ENCODE measurements at places on chromosomes 5 and 9. TPM values are rescaled to one million over a fixed set of nuclear protein-coding genes. Genes with fewer than 3 reads are reported as not detected.

DNA sequence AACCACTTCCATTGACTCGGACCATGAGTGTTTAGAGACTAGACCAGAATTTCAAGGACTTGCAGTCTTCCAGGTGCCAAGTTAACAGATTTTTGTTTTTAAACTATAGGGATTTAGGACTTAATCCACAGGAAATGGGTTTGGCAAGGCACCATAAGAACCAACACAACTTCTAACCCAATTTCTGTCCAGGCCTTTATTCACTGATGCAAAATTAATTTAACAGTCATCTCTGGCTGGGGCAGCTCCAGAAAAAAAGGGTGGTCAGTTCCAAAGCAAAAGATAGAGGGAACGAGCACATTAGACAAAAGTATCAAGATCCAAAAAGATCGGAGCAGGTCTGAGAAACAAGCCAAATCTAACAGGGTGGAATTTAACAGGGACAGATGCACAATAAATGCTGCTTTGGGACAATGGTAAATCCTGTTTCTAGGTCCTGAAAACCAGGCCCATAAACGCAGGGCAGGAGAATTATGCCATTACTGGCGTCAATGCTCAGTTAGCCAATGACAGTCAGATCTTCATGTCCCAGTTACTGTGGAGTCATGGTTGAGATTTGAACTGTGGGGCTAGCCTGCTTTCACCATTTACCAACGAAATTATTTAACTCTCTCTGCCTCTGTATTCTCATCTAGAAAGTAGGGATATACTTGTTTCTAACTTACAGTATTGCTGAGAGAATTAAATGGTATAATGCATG lies 590.8 kb upstream of the BRINP1 start:
- DNase-seq: no peak

GRCh38 chr9:75950998-75951397 lies 60.5 kb downstream of the PCSK5 start:
- DNase-seq: no peak

GRCh38 chr9:75054368-75055001 lies 26.4 kb upstream of the CARNMT1 start:
- no peak for DNase-seq

- DNase-seq: no peak
Observed at GRCh38 chr9:27438522-27438921, 85.6 kb upstream of the IFNK start.

GRCh38 chr5:15914638-15915037 lies 265.0 kb downstream of the MARCHF11 start:
- DNase-seq: no peak

DNA sequence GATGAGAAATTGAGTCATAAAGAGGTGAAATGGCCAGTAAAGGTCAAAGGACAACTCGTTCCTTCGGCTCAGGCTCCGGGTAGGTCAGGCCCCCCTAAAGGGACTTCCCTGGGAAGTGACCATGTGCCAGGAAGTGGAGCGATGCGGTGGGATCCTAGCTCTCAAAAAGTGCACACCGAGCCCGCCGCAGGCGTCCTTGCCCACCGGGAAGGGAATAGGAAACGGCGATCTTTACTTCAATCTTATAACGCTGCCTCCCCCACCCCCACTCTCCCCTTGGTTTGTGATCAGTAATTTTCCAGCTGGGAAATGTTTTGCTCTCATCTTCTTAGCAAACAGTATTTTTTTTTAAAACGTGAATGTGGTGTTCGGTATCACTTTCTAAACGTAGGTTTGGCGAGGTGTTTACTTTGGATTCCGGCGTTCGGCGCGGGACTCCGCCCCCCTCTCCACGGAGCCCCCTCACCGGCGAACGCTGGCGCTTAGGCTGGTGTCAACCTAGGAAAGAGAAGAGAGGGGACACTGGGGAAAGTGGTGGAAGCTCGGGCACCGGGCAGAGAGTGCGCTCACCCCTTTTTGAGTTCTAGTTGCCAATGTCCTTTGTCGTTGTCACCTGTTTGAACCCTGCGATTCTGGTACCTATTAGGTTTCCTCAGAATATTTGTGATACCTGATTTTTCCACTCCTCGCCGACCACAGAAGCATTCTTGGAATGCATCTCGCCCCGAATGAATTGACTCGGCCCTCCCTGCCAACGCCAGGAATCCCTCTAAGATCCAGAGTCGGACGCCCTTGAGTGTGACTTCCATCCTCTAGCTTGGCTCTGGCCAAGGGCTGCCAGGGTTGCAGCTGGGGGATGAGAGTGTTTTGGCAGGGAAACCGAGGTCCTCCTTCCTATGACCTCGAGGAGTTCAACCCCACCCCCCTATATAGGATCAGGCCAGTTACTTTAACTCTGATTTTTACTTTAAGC lies 1.8 kb upstream of the KLF4 start:
- DNase-seq: peak; percentile 65

- DNase-seq: no peak
Observed at GRCh38 chr5:61307611-61308010, 24.4 kb upstream of the ZSWIM6 start.

DNA sequence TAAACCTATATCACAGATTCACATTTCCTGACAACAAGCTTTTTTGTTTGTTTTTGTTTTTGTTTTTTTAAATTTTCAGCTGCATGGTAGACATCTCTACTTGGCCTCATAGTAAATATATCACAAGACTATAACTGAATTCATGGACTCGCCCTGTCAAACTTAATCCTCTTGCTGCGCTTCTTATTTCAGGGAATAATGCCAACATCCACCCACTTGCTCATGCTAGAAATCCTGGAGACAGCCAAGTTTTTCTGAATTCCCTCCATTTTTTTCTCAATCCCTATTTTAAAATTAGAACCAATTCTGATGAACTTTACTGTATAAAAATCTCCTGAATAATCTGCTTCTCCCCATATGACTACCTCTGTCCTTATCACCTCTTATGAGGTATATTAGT lies 283.6 kb upstream of the RPS23 start:
- DNase-seq: no peak

HTR4 gene
- total RNA-seq: 4.7 TPM

- DNase-seq: no peak
Observed at GRCh38 chr5:58087123-58087522, 372.8 kb downstream of the PLK2 start.

GRCh38 chr9:34399729-34400128 lies 23.0 kb upstream of the MYORG start:
- no peak for DNase-seq

GRCh38 chr5:17620627-17621026 lies 10.4 kb downstream of the TAF11L12 start:
- DNase-seq: no peak

DNA sequence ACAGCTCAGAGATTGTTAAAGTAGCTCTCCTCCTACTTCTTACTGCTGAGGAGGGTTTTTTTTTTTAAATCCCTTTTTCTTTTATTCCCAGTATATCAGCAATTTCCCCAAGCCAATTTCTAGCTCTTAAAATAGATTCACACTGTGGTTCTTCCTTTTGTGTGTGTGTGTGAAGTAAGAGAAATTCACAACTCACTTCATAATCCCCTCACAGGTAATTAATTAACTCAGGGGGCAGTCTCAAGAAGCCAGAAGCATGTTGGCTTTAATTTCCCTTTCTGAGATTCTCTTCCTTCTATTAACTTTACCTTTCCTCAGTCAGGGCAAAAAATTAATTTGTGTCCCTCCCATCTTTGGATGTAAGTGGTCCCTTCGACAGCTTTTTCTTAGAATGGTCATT lies 71.0 kb upstream of the HMHB1 start:
- no peak for DNase-seq

GPR21 gene
- 0.21 TPM for total RNA-seq

- no peak for DNase-seq
Observed at GRCh38 chr5:159825551-159826051, 90.7 kb upstream of the ADRA1B start.

DNA sequence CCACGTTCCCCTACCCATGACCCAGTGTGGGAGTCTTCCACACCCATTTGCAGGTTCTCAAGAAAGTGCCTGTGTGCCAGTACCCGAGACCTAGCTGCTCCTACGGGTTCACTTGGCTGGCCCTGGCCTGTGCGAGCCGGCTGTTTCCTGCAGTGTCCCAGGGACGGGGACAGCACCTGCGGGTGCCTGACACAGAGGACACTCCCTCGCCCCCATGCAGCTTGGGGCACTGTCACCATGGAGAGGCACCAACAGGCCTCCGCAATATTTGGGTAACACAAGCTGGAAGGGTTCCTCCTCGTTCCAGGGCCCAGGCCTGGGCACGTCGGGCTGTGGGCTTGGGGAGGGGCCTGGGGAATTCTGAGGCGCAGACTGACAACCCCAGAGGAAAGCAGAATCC lies 41.4 kb downstream of the DUSP1 start:
- DNase-seq: no peak

PRRC2B gene
- 155 TPM for total RNA-seq

DNA sequence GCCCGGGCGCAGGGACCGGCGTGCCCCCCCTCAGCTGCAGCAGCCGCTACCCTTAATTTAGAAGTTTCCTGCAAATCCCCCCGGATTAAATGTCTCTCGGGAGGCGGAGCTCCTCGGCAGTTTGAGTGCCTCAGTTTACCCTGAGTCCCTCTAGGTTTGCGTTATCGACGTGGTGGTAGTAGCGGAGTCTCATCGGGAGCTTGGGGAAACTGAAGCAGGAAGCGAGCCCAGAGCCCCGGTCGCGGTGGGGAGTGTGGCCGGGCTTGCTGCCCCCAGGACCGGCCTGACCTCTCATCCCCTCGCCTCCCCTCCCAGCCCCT lies 529 bp upstream of the TPM2 start:
- DNase-seq: no peak

CARD9 gene
- 0.86 TPM for total RNA-seq

DNA sequence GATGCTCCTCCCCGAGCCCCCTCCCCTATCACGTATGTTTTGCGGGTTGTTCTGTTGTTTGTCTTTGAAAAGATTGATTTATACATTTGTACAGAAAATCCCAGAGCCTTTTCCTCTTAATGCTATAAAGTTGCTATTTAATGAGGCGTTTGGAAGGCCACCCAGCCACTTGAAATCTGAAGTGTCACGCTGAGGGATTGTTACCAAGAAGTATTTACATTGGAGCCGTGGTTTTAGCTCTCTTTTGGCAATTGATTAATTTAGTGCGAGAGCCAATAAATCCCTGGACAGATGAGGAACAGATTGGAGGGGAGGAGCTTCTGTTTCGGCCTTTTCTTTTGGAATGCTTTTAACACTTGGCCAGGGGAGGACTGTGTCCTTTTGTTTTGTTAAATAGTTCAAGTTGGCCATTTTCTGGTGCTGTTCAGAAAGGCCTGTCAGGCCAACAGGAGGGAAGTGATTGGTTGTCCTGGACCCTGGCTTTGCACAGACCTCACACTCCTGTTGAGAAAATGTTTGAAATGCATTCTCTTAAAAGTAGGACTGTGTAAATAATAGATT lies 250.2 kb downstream of the PDZD2 start:
- no peak for DNase-seq

GRCh38 chr9:16100537-16101091 lies 547.8 kb downstream of the CCDC171 start:
- peak; percentile 71 for DNase-seq

TGFBI gene
- total RNA-seq: 130 TPM

- DNase-seq: no peak
Observed at GRCh38 chr9:134068744-134069479, 1.1 kb upstream of the BRD3 start.

SHOC1 gene
- not detected for total RNA-seq

GRCh38 chr9:6715755-6716643 lies 41.8 kb upstream of the KDM4C start:
- peak; percentile 79 for DNase-seq

GRCh38 chr9:28801144-28801799 lies 1228.0 kb upstream of the C9orf72 start:
- DNase-seq: no peak

DNA sequence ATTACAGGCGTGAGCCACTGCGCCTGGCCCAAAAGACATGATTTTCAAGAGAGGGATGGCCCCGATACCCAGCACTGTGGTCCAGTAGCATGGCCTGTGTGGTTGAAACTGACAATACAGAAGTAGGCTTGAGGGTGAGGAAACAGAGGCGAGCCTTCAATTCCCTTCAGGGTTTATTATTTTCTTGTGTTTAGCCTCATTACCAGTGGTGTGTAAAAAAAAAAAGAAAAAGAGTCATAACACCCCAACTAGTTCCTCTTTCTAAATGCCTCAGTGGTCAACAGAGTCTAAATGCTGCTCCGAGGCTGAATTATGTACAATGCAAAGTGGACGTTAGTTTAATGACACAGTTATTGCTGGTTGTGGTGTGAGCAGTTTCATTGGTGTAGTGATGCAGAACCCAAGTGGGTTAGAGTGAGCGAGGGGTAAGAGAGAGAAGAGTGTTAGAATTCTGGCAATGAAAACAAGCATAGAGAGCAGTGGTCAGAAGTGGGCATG lies 58.8 kb downstream of the SNX30 start:
- no peak for DNase-seq

- peak; percentile 91 for DNase-seq
Observed at GRCh38 chr9:94139672-94140417, 55.6 kb downstream of the PTPDC1 start.

NFIB gene
- 118 TPM for total RNA-seq

RABGAP1 gene
- 38.0 TPM for total RNA-seq

GABRA6 gene
- not detected for total RNA-seq

GRCh38 chr5:160979385-160979784 lies 127.4 kb upstream of the ATP10B start:
- DNase-seq: no peak

DNA sequence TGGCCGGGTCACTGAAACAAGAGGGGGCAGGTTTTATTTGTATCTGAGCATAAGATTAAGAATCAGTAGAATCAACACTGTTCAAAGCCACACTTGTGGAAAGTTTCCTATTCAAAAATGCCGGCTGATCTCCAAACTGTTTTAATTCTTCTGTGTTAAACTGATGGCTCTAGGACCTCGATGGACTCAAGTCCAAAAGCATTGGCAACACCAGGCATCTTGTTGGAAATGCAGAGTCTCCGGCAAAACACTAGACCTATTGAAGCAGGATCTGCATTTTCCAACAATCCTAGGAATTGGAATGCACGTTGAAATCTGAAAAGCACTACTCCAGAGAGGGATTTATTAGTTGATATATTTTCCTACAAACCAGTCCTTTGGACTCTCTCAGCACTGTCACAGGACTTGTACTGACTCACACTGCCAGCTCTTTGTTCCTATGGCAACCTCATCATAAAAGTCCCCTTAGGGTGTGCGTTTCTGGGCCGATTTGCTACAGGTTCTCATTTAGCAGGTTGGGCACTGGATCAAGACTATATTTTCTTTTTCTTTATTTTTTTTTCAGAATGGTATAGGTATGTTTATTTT lies 48.1 kb upstream of the PCA3 start:
- no peak for DNase-seq

GRCh38 chr5:153523831-153524230 lies 33.4 kb downstream of the GRIA1 start:
- peak; percentile 34 for DNase-seq

FOXD4L3 gene
- 0.13 TPM for total RNA-seq

GRCh38 chr5:174777583-174777982 lies 53.2 kb downstream of the MSX2 start:
- no peak for DNase-seq

- DNase-seq: no peak
Observed at GRCh38 chr5:22111320-22111719, 741.8 kb downstream of the CDH12 start.

GRCh38 chr9:94805051-94805489 lies 78.6 kb downstream of the AOPEP start:
- DNase-seq: no peak

C5orf52 gene
- not detected for total RNA-seq

OR1J2 gene
- not detected for total RNA-seq

Measured in left cardiac atrium (tissue), 4 donors.